Activated naive CD8-positive, alpha-beta T cell treated with anti-CD3 and anti-CD28 coated beads, Interleukin-2, amount 10 ng/mL, durations not matched to agents 7 days and 5 days (primary cell): ENCODE measurements at places on chromosomes 12 and 14. TPM values are rescaled to one million over a fixed set of nuclear protein-coding genes. Genes with fewer than 3 reads are reported as not detected.

OR6C68 gene
- total RNA-seq = not detected

GRCh38 chr12:55720894-55721444 is 776 bp downstream of the RDH5 start:
- no peaks in the 10 kb centered on the region for H3K27me3 ChIP-seq
- no peak overlapping the region for H3K4me3 ChIP-seq
- no peak overlapping the region for H3K27ac ChIP-seq
- peaks cover 47% of the 10 kb centered on the region for H3K4me1 ChIP-seq
- no peak for DNase-seq
- peaks cover 22% of the 10 kb centered on the region for H3K36me3 ChIP-seq

GRCh38 chr12:92539110-92539749 is 163.6 kb upstream of the PLEKHG7 start:
- H3K27me3 ChIP-seq = no peaks in the 10 kb centered on the region
- peak overlapping the region; percentile 90 for H3K27ac ChIP-seq
- H3K4me1 ChIP-seq = peaks cover 54% of the 10 kb centered on the region
- DNase-seq = no peak
- peak overlapping the region; percentile 69 for H3K4me3 ChIP-seq

GRCh38 chr12:44046732-44047417 is 211.0 kb downstream of the TMEM117 start:
- H3K4me3 ChIP-seq = no peak overlapping the region
- DNase-seq = no peak
- H3K27me3 ChIP-seq = no peaks in the 10 kb centered on the region
- no peak overlapping the region for H3K27ac ChIP-seq
- no peaks in the 10 kb centered on the region for H3K4me1 ChIP-seq

DNA sequence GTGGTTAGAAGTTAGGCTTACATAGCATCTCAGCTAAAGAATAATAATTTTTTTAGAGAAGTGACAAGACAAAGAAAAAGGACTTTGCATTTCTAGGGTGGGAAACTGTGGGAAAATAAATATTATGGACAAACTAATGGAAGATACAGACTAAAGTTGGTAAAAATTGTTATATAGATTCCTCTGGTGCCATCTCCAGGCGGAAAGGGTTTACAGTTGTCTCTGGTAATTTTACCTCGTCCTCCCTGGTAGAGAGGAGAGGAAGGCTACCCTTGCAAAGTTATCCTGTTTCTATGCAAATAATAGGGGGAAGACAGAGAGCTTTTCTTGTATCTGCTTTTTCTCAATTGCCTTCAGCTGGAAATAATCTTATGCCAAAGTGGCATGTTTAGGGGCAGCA is 5.2 kb downstream of the OR11G2 start:
- DNase-seq = no peak
- H3K27ac ChIP-seq = no peak overlapping the region
- H3K4me3 ChIP-seq = no peak overlapping the region
- H3K4me1 ChIP-seq = no peaks in the 10 kb centered on the region
- no peaks in the 10 kb centered on the region for H3K36me3 ChIP-seq

DNA sequence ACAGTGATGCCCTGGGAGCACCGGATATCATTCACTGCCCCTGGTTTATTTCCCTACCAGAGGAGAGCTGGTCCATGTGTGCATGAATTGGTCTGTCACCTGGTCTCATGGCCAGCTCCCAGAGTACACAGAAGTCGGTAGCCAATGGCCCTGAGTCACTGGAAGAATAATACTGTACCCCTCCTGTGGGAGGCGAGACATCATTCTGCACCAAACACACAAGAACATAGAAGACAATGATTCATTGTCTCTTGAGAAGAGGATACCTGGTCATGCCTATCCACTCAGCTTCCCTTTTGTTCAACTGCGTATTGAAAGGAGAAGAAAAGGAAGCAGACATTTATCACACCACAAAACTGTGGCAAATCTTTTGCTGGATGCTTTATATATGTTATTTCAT is 216.2 kb downstream of the DPF3 start:
- peaks cover 27% of the 10 kb centered on the region for H3K36me3 ChIP-seq
- peaks cover 2% of the 10 kb centered on the region for H3K27me3 ChIP-seq

DNA sequence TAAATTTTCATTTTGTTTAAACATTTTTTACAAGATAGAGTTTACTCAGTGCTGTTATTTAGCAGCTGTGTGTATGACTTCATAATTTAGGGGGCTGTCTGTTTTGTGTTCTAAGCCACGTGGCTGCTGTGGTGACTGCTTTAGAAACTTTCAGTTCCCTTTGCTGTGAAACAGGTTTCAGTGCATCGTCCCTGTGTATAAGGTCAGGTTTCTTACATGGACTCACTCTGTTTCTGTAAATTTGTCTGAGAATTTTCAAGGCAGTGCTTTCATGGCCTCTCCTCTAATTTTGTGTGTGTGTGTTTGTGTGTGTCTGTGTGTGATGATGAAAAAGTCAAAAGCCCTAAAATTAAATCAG is 32.4 kb downstream of the BICD1 start:
- H3K27me3 ChIP-seq = no peaks in the 10 kb centered on the region
- peak overlapping the region; percentile 78 for H3K27ac ChIP-seq
- H3K36me3 ChIP-seq = peaks cover 1% of the 10 kb centered on the region
- H3K4me3 ChIP-seq = peak overlapping the region; percentile 78
